ENCODE measurements at places on chromosomes 7 and 10.

GRCh38 chr10:49129376-49129775 is 4.4 kb downstream of the FAM170B start:
- DNase-seq = no peak

GRCh38 chr7:105245398-105246114 is 143.2 kb downstream of the SRPK2 start:
- no peak for DNase-seq

GRCh38 chr10:12910835-12911234 is 90.7 kb downstream of the CCDC3 start:
- no peak for DNase-seq

GRCh38 chr7:45923290-45923689 is 2.2 kb upstream of the IGFBP3 start:
- DNase-seq = no peak

DNA sequence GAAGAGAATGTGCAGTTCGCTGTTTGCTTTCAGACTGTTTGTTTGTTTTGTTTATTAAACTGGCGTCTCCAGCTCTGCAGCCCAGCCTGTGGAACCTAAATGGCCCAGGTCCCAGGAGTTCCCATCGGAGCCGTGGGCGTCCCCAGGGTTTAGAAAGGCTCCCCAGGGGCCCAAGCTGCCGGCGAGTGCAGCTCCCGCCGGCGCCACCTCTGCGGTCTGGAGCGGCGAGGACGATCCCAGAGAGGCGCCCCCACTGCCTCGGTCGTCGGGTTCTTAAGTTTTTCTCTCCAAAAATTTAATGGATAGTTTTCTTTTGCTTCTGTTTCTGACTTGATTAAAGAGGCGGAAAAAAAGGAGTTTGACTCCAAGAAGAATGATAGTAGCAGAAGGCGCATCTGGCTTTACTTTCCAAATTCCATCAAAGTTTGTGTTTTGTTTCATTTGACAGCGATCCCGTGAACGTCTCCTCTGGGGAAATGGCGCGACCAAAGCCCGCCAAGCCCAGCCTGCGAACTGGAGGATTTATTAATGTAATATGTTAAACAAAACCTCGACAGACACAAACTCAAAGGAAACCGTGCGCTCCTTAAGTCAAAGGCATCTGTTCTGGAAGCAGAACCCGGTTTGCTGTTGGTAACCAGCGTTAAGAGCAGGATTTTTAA is 718 bp upstream of the FZD1 start:
- DNase-seq = peak; percentile 52

GRCh38 chr10:82148764-82149163 is 273.8 kb downstream of the NRG3 start:
- no peak for DNase-seq

DNA sequence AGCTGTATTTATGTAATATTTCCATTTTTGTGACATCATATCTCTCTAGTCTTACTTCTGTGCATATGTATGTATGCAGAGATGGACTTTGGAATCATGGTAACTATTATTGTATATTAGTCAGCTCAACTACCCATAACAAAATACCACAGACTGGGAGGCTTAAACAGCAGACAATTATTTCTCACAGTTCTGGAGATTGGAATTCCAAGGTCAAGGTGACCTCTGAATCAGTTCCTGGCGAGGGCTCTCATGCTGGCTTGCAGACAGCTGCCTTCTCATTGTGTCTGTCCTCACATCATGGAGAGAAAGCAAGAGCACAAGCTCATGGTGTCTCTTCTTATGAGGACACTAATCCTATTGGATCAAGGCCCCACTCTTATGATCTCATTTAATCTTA is 79.1 kb downstream of the RAMP3 start:
- DNase-seq = no peak

GRCh38 chr7:41287559-41288335 is 415.1 kb downstream of the INHBA start:
- no peak for DNase-seq

- DNase-seq = no peak
Measured at GRCh38 chr7:1137517-1138167, 22.4 kb downstream of the ZFAND2A start.

GRCh38 chr10:1102831-1103230 is 46.6 kb downstream of the WDR37 start:
- DNase-seq = no peak

DNA sequence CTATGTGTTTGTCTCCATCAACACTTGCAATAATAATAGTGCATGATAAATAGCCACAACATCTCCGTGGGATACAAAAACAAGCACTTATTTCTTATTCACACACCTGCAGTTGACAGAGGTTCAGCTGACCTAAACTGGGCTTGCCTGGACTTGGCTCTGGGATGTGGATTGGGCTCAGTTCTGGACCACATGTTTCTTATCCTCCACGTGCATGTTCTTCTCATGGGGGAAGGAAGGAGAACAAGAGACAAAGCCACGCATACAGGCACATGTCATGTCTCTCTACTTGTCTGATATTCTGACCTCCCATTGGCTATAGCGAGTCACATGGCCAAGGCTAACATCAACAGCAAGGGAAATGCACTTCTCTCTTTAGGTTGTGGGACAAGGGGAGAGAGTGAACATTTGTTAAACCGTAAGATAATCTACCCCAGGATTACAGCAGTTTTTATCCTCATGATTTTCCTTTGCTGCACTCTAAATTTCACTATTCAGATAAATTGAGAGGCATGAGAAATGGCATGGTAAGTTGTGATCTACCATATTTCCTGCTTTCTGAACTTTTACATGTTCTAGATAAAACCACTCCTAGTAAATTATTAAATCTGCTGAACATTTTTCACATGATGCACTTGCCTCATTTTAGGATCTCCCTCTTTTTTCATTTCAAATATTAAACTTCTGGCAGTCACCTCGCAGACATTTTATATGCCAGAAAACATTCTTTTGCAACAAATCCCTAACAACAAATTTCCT is 33.7 kb downstream of the CFAP58 start:
- no peak for DNase-seq

GRCh38 chr10:7855205-7855604 is 36.9 kb downstream of the TAF3 start:
- no peak for DNase-seq

DNA sequence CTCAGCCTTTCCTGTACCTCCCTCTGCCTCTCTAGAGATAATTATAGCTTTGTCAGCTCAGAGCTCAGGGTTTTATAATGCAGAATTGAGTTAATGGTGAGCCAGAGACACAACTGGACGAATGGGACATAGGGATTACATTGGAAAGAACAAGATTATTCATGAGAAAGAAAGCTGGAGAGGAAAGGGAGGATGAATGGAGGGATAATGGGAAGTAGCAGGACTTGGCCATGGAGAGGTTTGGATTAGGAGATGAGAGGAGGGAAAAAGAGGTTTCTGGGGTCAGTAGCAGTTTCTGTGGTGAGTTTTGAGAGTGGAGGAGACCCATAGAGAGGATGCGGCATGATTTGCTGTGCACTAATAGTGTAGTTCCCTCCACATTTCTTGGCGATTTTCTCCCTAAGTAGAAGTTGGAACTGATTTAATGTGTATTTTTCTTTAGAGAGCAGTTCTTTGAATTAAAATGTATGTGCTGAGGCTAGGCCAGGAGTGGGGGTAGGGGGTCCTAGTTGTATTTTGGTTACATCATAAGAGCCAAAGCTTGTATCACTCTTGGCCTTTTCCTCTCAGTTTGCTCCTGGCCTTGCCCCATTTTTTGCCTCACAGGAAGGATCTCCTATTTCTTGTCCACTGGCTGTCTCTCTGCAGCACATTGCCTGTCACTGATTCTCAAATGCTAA is 107.4 kb downstream of the MKX start:
- no peak for DNase-seq

- no peak for DNase-seq
Measured at GRCh38 chr7:126608339-126608776, 644.4 kb downstream of the GRM8 start.

DNA sequence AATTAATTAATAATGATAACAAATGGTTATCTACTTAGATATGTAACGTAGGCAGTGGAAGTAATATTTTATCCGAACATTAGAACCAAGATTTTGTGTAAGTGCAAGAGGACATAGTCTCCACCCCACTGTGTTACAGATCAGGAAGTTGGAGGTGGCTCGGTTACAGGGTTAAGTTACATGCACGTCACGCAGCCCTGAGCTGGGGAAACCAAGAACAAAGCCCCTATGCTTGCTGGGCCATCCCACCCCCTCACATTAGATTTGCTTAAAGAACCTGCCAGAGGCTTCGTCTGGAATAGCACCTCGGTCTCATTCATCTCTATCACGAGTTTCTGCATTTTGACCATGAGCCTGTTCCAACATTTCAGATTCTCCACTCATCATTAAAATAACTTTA is 214.1 kb downstream of the ADARB2 start:
- no peak for DNase-seq

- DNase-seq = no peak
Measured at GRCh38 chr10:16458166-16458955, 21.6 kb downstream of the PTER start.

DNA sequence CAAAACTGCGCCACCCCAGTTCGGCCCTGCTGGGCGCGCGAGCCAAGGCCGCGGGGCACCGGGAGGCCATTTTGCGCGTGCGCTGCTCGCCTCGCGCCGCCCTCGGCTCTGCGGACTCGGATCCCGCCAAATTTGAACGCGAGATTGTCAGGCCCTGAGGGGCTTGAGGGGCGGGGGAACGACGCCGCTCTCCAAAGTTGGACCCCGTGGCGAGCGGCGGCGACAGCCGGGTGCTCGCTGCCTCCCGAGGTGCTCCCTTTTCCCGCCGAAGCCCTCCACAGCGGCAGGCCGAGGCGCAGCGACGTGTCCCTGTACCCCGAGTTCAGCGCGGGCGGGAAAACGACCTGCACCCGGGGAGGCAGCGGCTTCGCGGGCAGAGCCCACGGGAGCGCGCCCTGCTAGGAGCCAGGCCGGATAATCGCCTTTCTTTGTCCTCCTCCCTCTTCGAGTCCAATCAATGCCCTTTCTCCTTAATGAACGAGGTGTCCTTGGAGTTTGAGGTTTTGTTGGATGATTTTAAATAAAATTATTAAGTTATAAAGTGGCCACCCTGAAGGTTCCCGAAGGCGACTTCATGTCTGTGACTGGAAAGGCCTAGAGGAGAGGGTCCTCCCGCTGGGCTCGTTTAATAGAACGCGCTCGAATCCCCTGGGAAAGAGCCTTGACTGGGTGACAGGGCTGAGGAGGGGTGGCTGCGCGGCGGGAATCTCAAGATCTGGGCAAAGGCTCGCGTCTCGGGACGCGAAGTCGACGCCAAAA is 10.7 kb upstream of the SPAG6 start:
- no peak for DNase-seq

GRCh38 chr7:13047061-13047460 is 359.6 kb downstream of the ARL4A start:
- no peak for DNase-seq

- DNase-seq = no peak
Measured at GRCh38 chr10:119256030-119256429, 48.7 kb downstream of the GRK5 start.

- DNase-seq = no peak
Measured at GRCh38 chr7:55431898-55432297, 66.8 kb downstream of the LANCL2 start.

DNA sequence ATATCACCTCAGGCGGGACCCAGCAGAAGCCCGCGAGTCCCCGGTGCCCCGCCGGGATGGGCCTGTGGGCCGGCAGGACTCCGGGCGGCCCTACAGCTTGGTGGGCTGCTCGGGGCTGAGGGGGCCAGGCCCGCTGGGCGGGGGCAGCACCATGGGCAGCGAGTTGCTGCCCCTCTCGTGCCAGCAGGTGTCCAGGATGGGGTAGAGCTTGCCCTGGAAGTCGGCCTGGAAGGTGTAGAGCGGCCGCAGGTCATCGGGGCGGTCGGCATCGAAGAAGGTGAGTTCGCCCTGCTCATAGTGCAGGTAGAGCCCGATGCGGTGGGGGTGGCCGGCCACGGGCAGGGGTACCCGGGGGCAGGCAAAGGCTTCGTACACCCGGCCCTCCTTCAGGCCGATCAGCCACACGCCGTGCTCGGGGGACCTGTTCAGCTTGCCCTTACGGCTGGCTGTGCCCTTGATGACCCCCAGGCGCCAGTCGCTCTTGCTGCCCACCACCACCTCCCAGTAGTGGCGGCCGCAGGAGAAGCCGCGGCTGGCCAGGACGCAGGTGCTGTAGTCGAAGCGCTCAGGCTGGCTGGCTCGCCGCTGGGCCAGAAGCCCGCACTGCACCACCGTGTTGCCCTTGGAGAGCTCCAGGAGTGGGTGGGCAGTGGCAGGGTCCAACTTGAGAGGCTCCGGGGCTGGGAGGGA is 4.3 kb upstream of the NSUN5 start:
- no peak for DNase-seq

GRCh38 chr10:2019281-2019680 is 282.0 kb upstream of the ADARB2 start:
- DNase-seq = no peak

GRCh38 chr7:1544896-1545416 is 11.0 kb downstream of the TMEM184A start:
- no peak for DNase-seq

GRCh38 chr7:73715648-73716317 is 3.7 kb downstream of the STX1A start:
- DNase-seq = no peak

- DNase-seq = no peak
Measured at GRCh38 chr7:94529516-94529915, 19.9 kb downstream of the CASD1 start.

DNA sequence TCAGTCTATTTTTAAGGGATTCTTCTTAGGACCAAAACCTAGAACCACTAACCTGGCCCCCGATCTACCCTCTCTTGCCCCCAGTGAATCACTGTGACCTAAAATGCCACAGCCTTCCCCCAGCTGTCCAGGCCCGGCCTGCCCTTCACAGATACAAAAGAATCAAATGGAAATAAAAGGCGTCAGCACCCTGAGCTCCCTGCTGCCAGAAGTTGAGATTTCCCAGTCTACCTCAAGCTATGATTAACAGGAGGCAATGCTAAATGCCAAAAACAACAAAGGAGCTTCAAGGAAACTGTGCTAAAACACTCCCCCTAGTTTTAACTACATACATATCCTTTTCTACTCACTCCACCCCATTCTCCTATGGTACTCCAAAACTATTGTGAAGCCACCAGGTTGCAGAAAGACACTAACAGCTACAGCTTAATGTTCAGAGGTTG is 67.8 kb downstream of the GSAP start:
- DNase-seq = no peak

DNA sequence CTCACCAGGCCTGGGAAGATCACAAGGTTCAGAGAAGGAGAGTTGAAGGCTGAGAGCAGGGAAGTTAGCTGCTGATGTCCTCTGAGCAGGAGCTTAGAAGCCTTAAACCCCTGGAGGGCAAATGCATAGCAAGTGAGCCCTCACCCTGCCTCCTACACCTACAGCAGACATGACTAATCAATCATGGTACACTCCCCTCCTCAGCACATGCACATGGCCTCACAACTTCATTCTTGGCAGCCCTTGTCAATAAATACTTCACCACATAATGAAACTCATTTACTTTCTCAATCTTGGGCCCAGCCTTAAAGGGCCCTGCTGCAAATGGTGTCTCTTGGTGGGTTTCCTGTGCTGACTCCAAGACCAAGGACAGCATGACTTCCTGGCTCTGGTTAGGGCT is 12.9 kb downstream of the MMRN2 start:
- DNase-seq = no peak

DNA sequence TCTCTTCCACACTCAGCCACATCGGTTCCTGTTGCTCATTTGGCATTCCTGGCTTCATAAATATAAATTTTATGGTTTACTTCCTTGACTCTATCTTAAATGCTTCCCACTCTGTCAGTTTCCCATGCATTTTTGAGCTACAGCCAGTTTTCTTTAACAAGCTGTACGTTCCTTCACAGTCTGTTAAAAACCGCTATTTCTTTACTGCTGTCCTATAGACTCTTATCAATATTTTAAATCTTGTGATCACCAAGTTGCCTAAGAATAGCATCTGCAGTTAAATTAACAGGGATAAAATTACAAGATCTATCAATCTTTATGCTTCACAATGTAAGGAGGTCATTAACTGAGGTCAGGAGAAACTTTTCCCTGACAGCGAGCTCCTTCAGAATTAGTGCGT is 103.1 kb upstream of the RHOBTB1 start:
- DNase-seq = no peak
